Inflammatory macrophage treated with lipopolysaccharide for 4 hours (primary cell): ENCODE measurements at places on chromosomes 1 and 21.

DNA sequence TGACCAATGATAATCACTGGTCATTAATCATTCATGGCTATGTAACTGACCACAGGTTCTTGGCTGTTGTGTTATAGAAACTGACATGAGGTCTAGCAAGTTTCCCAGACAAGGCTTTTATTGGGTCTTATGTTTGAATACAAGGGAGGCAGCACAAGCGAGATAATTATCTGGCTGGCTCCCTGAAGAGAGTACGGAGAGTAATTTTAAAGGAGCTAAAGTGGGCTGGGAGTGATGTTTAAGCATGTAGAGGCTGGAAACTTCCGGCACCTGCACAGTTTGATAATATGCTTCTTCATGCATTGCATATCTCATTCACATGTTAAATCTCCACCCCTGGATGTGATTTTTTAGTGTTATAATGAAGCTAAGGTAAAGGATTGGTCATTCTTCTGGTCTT is 116.2 kb upstream of the KCNK1 start:
- no peak for DNase-seq

GRCh38 chr1:165073185-165074007 is 283.1 kb downstream of the LMX1A start:
- peak; percentile 10 for DNase-seq

- no peak for DNase-seq
Observed at GRCh38 chr1:109781806-109782205, 18.1 kb upstream of the EPS8L3 start.

GRCh38 chr1:20212685-20213331 is 26.5 kb upstream of the PLA2G2C start:
- peak; percentile 46 for DNase-seq

GRCh38 chr1:173424143-173424542 is 53.0 kb upstream of the PRDX6 start:
- DNase-seq: peak; percentile 83
